Caudate nucleus (tissue), 63 donors: ENCODE measurements at places on chromosomes 12 and 14.

- DNase-seq, result no peak
Observed at GRCh38 chr12:29346769-29347421, 34.1 kb downstream of the ERGIC2 start.

GRCh38 chr14:101411151-101411550 is 150.1 kb upstream of the DIO3 start:
- no peak for DNase-seq

DNA sequence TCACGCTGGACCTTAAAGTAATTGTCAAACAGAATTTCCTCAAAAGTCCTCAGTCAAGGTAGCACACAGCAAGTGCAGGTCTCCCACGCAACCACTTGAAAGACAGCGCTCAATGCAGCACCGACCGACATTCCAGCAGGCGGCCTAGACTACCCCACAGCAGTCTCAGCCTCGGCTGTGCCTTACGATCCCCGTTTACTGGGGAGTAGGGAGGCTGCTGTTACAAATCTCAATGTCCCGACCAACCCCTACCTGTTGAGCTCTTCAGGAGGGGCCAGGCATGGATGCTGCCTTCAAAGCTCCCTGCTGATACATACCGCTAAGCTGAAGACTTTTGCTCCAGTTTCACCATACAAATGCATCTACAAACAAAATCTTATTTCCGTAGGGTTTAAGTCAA is 21.8 kb downstream of the VPS37B start:
- DNase-seq, result no peak

DNA sequence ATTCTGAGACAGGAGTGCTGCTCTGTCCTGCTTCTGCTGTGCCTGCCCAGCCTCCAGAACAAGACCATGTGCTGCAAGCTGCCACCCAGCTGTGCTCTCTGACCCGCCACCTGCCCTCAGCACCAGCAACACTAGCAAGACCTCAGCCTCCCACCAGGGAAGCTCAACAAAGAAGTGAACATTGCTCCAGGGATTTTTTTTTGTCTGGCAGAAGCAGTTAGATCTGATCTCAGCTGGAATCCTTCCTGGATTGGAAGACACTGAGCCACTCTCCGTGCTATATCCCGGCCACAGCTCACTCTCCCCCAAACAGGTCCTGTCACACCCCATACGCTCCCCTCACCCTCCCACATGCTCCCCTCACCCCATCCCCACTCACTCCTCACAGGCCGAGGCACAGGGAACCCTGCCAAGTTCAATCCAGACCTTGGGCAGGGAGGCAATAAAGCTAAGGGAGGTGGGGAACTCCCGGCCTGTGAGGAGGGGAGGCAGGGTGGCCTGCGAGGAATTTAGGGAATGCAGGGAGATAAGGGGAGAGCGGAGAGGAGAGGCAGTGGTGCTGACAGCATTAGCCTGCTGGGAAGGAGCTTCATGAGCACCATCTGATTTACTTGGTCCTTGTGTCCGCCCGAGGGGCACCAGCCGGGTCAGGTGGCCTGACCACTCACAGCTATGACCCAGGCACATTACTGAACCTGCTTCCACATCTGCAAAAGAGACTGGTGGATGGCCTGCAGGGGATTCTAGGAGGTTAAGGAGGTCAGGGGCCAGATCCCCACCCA is 29.7 kb downstream of the CCDC85C start:
- no peak for DNase-seq

DNA sequence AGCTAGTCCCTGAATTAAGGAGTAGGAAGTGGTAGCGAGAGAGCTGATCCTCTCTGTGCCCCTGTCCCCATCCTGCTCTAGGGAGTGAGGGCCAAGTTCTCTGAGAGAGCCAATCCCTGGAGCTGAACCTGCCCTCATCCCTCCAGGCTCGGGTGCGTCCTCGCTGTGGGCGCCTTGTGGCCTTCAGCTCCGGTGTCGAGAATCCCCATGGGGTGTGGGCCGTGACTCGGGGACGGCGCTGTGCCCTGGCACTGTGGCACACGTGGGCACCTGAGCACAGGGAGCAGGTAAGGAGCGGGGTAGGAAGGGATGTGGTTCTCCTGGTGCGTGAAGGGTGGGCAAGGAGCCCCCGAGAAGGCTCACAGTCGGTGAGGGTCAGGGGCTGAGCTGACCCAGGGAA is 1.9 kb upstream of the GNB3 start:
- no peak for DNase-seq

- no peak for DNase-seq
Observed at GRCh38 chr12:107669946-107670345, 15.7 kb upstream of the PWP1 start.

- no peak for DNase-seq
Observed at GRCh38 chr12:100995771-100996170, 201.2 kb downstream of the ANO4 start.

GRCh38 chr12:29159661-29160060 is 10.6 kb downstream of the FAR2 start:
- DNase-seq, result no peak

DNA sequence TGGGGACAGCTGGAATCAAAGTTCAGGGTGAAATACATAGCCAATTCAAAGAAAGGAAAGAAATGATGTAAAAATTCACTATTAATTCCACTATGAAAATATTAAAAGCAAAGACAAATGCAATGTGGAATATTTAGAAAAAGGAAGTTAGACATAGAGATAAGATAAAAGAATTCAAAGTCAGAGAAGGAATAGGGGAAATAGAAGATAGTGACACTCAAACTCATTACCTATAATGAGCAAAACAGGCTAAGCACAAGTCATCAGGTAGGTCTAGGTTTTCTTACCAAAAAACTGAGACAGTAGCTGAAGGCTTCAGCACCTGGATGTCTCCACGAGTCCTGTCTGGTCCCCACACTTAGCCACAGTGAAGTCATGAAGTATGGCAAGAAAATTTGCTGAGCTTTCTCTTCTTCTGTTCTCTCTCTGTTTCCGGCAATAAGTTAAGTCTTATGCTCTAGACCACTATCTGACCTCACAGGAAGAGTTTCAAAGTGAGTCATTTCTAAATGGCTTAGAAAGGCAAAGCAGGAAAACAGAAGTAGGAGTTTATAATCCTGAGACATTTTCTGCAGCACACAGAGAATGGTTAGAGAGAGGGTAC is at the start of gene C3AR1:
TSS of gene C3AR1 (minus strand) at position 369 of the 604 bp plus-strand sequence. CDS start 6,174 bp downstream, outside the sequence.
- no peak for DNase-seq

GRCh38 chr12:44227616-44228015 is 391.7 kb downstream of the TMEM117 start:
- no peak for DNase-seq

GRCh38 chr14:19800282-19801117 is 3.1 kb upstream of the OR4N2 start:
- peak; percentile 81 for DNase-seq

DNA sequence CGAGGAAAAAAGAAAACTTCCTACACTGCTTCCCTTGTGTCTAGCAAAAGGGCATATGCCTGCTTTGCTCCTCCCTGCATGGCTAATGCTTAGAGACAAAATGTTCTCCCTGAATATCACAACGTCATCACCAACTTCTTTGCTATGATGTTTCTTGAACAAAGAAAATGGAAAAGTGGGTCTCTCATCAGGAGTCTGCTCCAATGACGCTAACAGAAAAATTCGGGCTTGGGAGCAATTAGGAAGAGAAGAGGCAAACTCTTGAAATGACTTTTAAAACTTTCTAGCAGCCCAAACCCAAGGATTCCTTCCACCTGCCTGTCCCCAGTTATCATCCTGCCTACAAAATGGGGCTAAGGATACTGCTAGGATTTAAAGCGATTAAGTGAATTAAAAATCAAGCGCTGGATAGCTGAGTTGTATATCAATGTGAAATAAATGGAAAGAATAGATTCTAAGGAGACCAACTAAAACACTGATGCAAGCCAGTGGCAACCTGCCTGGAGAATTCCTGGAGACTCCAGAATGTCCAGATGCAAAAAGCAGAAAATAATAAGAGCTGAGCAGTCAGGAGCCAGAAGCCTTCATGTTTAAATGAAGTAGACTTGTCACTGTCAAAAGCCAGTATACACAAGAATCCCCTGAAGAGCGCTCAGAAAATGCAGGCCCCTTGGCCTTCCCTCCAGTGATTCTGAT is 183.8 kb downstream of the DPF3 start:
- no peak for DNase-seq

- no peak for DNase-seq
Observed at GRCh38 chr12:117188961-117189724, 1.1 kb downstream of the FBXO21 start.

- DNase-seq, result no peak
Observed at GRCh38 chr12:118925826-118926225, 55.5 kb upstream of the SRRM4 start.

- no peak for DNase-seq
Observed at GRCh38 chr14:74261288-74261687, 22.0 kb downstream of the VSX2 start.

GRCh38 chr12:105823810-105824209 is 314.9 kb downstream of the NUAK1 start:
- DNase-seq, result no peak

DNA sequence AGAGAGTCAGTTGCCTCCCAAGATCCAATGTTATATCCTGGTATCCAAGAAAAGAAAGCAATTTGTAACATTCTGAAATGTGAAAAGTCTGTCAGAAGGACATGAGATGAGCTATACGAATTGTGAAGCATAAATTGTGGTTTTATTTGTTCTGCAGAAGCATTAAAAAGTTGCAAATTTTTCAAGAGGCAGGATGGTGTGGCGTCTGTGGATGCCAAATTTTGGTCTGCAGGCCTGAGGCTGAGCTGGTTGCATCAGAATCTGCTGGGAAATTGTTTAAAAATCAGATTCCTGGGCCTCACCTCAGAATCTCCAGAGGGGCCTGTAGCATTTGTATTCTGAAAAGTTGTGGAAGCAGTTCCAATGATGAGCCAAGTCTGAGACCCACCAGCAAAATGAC is 284.7 kb downstream of the NUAK1 start:
- no peak for DNase-seq

DNA sequence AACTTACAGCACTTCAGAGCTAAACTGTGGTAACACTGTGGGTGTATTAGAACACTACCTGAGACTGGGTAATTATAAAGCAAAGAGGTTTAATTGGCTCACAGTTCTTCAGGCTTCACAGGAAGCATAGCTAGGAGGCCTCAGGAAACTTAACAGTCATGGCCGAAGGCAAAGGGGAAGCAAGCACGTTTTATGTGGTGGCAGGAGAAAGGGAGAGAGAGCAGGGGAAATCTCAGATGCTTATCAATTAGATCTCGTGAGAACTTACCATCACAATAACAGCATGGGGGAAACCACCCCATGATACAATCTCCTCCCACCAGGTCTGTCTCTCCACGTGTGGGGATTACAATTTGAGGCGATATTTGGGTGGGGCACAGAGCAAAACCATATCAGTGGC is 512.6 kb downstream of the RERGL start:
- DNase-seq, result no peak

GRCh38 chr14:23051141-23052057 is 5.9 kb downstream of the CDH24 start:
- DNase-seq, result no peak

DNA sequence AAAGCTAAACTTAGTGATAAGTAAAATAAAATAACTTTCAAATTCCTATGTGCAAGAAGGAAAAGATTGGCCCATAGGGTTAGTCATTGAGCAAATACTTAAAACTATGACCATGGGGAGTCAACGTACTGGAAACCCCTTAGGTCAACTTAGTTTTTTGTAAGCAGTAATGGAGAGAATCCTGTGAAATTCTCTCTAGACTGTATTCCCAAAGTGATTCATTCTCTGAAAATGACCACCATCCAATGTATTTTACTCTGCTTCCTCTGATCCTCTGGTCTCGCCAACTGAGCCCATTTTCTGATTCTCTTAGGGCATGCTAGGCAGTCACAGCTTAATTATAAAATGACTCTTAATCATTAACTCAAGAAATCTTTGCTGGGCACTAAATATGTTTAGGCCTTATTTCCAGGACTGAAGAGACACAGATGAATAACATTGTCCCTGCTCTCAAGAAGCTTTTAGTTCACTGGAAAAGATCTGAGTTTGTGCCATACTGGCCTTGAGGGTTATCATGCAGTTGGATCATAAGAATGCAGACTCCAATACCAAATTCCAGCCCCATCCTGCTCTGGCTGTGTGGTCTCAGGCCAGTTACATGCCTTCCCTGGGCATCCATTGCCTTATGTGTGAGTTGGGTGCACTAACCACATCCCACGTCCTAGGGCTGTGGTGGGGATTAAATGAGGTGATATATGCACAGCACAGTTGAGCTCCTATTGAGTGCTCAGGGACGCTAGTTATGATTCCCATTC is 732.4 kb downstream of the AACS start:
- DNase-seq, result no peak

GRCh38 chr12:9134981-9135628 is 19.4 kb upstream of the A2M start:
- DNase-seq, result no peak

DNA sequence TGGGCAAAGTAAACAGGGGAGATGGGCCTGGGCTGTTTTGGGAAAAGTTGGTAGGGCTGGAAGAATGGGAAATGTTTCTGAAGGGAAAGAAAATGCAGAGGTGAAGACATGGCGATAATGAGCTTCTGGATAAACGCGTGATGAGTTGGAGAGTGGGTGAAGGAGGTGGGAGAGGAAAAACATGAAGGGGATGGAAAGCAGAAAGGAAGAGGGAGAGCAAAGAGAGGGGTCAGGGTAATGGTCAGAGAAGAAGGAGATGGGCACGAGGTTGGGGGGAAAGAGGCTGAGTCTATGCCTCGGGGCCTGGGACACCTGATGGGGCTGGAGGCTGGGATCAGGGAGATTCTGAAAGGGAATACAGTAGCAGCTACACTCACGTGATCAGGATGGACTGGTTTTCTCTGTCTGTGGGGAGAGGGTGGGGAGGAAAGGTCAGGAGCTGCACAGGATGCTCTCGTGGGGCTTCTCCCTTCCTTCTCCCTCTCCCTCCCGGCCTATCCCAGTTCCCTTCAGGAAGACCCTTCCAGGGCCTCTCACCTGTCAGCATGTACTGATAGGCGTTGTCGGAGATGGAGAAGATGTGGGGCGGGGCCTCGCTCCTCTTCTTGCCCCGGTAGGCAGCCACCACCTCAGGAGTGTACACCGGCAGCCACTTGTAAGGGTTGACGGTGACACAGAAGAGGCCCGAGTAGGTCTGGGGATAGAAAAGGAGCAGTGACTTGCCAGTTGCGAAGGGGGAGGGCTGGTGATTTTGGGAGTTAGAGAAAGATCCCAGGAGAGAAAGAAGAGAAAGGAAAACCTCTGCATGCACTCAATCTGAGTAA is 3.1 kb downstream of the MYH7 start:
- DNase-seq, result no peak

GRCh38 chr12:109244073-109244472 is 65.0 kb downstream of the FOXN4 start:
- no peak for DNase-seq

DNA sequence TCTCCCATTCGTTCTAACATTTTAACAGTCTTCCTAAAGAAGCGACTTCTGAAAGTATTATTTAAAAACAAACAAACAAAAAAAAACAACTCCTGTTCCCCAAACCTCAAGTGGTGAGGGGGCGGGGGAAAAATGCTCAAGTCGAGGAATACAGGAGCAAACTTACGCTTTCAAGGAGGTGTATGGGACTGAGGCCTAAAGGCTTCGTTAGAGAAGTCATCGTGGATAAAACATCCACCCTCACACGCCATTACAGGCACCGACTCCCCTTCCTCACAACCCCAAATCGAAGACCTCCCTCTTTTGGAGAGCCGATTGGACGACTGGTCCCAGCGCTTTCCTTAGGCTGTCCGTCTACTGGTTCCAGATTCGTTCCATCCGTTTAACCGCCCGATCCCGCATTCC is 693 bp downstream of the CBX5 start:
- DNase-seq, result no peak
